ENCODE measurements at places on chromosomes 6 and 20. TPM values are rescaled to one million over a fixed set of nuclear protein-coding genes. Genes with fewer than 3 reads are reported as not detected.

Gene HLA-F
- 560 TPM for total RNA-seq

Gene TREM1
- total RNA-seq = 1.8 TPM

Gene KCNK15
- not detected for total RNA-seq

Gene TJAP1
- total RNA-seq = 23.6 TPM

Gene SLC2A10
- total RNA-seq = not detected

Gene GNAS-AS1
- total RNA-seq = not detected

Gene MAK
- 0.47 TPM for total RNA-seq

Gene RAB44
- 0.22 TPM for total RNA-seq

Gene CST4
- not detected for total RNA-seq

Gene JPH2
- not detected for total RNA-seq

Gene EYA4
- total RNA-seq = not detected

Gene PAK5
- total RNA-seq = not detected

Gene GSTA3
- total RNA-seq = not detected

Gene ZBTB12
- 0.28 TPM for total RNA-seq

Gene PI16
- total RNA-seq = 7.8 TPM

Gene SAMD5
- not detected for total RNA-seq

Gene C6orf15
- total RNA-seq = not detected

Gene LY86
- 2.1 TPM for total RNA-seq

Gene AGER
- 27.0 TPM for total RNA-seq

Gene BANF2
- not detected for total RNA-seq

Gene HUS1B
- total RNA-seq = 2.2 TPM

Gene COX4I2
- total RNA-seq = not detected

Gene GRM1
- total RNA-seq = not detected

Gene CASS4
- 37.0 TPM for total RNA-seq

Gene LRRN4
- 0.08 TPM for total RNA-seq

Gene CLDN20
- total RNA-seq = not detected

Measured in CD4-positive, alpha-beta T cell (primary cell).